Activated naive CD4-positive, alpha-beta T cell (primary cell): ENCODE measurements at places on chromosomes 7 and 10.

DNA sequence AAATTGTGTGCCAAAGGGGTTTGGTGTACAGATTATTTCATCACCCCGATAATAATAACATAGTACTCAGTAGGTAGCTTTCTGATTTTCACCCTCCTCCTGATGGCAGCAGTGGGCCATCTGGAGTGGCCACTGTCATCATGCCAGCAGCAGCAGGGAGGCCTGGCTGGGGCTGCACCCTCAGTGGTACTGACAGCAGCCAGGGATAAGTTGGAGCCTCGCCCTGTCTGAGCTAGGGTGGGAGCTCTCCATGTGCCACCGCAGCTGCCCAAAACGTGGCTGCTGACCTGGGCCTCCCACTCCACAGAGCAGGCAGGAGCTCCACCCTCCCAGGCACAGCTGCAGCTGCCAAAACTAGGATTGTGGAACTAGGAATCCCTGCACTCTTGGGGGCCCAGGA is 700.8 kb upstream of the KCND2 start:
- no peak for DNase-seq

DNA sequence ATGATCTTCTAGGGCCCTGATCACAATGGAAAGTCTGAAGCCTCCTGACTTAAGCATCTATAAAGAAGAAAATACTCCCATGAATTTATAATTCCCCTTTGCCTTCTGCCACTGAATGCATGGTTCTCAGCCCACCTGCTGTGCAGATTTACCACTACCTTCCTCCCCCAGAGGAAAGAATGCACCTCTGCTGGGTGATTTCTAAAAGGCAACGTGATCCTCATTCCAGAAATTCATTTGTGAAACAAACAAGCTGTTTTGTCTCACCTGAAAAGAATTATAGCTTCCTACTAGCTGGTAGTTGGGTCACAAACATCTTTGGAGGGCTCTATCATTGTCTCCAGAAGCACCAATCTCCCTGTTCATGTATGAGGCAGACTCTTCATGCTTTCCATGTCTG is 320.2 kb downstream of the CDC14C start:
- no peak for DNase-seq

- DNase-seq, result no peak
These were observed 148.3 kb upstream of the PRPS1L1 start for GRCh38 chr7:18175801-18176450.

GRCh38 chr10:77034795-77035194 is 602.8 kb downstream of the KCNMA1 start:
- DNase-seq, result no peak

GRCh38 chr7:28358423-28358868 is 53.9 kb upstream of the CREB5 start:
- no peak for DNase-seq

- no peak for DNase-seq
These were observed 382.9 kb downstream of the SEMA3D start for GRCh38 chr7:84803979-84804378.

GRCh38 chr10:63071145-63071544 is 62.0 kb upstream of the NRBF2 start:
- no peak for DNase-seq
